ENCODE measurements at places on chromosomes 13 and 19. TPM values are rescaled to one million over a fixed set of nuclear protein-coding genes. Genes with fewer than 3 reads are reported as not detected.

DNA sequence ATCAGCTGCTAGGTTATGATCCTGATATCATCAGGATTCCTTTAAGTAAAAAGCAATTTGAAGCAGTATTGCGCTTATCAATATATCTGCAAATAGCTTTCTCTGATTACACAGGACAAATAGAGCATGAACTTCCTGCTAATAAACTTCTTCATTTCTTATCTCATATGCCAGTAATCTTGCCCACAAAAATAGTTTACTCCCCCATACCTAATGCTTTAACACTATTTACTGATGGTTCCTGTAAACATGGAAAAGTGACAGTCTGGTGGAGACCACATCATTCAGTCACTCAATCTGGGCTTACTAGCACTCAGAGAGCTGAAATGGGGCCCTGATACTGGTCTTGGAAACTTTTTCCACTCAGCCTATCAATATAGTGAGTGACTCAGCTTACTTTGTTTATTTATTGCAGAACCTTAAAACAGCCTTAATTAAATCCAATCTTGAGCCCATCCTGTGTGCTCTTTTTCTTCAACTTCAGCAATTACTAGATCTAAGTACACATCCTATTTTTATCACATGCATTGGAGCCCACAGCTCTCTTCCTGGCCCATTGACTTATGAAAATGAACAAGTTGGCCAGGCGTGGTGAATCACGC lies 1464.3 kb downstream of the UQCRFS1 start:
- DNase-seq: no peak

- no peak for DNase-seq
These were observed 742.2 kb upstream of the SLITRK6 start for GRCh38 chr13:86541461-86541860.

GRCh38 chr13:107203146-107203847 lies 635.4 kb upstream of the ARGLU1 start:
- DNase-seq: no peak

DNA sequence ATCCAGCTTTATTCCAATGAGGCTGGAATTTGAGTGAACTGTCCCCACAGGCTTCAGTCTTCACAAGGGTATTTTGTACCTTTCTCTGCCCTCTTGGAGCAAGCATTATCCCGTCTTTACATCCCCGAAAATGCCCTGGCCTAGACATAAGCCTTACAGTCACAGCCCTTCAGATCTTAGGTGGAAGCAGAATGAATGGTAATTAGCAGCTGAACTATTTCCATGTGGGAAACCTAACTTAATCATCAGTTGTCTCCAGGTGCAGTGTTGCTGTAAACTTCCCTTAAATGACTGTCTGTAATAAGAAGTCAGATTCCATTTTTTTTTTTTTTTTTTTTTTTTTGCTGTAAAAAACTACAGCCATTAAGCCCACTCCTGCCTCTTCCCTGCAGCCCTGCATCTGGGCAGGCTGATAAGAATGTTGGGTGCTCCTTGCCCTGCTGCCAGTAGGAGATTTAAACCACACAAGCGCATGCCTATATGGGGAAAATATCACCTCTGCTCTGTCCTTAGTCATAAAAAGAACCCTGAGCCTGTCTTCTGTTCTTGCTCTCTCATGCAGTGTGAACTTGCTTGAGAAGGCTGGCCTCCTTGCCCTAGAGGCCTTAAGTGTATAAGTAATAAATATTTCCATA lies 426.8 kb upstream of the SLITRK5 start:
- no peak for DNase-seq

DNA sequence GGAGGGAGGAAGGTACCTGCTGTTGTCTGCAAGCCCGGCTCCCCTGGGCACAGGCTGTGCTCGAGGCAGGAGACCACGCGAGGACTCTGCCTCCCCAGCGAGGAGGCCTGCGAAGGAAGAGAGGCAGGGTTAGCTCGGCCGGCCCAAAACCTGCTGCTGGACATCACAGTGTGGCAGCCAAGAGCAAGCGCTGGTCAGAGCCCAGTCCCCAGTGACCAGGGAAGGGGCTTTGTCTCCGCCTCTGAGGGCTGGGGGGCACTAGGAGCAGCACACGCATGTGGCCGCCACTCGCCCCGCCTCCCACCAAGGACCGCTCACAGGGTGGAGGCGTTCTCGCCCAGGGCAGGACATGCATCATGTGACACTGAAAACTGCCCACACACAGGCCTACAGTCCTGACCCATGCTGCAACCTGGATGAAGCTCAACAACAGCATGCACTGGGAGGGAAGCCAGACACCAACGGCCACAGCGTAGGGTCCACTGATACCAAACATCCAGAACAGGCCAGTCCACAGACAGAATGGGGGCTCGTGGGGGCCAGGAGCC lies 8.5 kb downstream of the MIER2 start:
- DNase-seq: no peak

DNA sequence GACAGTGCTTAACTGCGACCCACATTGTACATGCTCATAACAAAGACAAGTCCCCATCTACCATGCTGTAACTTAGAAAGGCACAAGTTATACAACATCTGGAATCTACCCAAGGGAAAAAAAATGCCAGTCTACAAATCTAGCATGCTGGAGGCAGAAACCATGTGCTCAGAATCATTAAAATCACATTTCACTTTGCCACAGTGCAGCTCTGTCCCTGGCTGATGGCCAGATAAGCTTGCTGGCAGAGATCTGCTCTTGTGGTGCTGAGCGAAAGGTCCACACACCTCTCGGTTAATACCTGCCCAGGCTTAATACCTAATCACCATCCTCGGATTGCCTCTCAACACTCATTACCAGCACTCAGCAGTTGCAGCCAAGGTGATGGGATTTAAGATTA lies 74.1 kb upstream of the UQCRFS1 start:
- no peak for DNase-seq

DNA sequence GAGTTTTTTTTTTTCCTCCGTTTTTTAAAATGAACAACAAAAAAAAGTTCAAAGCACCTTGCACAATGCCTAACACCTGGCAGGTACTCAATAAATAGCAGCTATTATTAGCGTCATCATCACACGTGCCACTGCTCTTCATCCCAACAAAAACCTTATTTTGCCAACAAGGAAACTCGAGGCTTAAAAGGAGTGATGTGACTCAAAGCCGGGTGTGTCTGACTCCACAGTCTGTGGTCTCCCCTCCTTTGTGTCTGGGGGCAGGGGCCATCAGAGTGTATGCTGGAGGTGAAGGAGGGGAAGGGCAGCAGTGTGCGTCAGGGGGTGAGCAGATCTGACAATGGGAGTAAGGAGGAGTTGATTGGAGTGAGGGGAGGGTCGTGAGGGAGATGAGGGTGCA lies 34.1 kb upstream of the POU2F2 start:
- no peak for DNase-seq

DNA sequence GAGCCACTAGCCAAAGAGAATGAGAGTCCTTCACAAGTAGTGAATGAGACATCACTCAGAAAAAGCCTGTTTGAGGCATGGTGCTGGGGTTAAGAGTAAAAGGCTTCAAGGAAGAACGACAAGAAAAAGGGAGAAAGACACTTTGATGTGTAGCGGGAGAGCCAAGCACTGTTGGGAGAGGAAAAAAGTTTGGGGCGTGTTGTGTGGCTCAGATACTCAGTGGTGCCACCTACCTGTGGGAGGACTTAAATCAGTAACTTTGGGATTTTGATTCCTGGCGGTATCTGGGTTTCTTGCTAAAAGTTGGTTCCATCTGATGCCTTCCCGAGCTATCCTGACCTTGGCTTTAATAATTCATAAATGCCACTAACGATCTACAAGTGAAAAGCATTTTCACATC lies 12.3 kb downstream of the ELSPBP1 start:
- DNase-seq: peak; percentile 4

DNA sequence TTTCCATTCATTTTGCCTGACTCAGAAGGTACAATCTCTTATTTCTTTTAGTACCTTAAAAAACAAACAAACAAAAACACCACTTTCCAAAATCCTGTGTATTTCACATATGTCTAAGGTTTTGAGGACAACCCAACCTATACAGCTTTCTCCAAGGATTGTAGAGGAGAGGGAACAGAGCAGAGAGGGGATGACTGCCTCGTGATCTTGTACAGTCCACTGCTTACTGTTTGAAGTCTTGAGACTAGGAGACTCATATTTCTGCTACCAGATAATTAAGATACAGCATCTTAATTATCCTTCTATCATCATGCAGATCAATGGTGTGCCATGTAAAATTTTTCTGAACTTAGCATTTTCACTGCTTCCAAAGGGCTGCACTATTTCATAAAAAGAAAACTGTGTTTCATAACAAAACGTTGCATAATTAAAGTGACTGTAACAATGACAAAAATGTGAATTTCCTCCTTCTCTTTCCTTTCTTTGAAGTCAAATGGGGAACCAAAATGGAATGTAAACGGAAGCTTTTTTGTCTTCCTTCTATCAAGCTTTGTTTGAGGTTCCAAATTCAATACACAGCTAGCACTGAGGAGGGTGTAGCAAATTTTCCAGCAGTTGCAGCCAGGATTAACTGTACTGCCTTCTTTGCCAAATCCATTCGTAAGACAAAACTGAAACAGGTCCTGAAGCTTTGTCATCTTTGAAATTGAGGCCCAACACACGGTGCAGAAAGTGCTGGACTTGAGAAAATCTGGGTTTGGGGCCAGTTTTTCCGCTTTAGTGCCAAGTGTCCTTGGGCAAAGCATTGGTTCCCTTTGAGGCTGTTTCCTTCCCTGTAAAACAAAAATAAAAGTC lies 34.9 kb upstream of the RCBTB2 start:
- DNase-seq: no peak

DNA sequence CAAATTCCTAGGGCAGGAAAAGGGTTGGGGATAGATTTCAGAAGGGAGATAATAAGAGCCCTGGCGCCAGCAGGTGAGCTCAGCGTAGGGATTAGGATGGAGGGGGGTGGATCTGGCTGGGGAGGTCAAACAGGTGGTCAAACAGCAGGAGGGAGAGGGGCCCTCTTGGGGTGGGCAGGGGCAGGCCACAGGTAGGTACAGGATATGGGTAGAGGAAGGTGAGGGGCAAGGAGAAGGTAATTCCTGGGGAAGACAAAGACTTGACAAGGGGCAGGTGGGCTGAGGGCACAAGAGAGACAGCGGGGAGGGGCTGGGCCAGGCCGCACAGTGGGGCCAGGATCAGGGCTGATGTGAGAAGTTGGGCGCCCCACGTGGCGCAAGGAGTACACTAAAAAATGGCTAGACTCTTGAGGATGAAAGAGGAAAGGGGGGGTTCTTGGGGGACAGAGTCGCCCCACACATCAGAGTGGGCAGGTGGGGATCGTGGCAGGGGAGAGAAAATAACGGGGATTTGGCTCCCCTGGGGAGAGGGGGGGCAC lies 713 bp downstream of the KRI1 start:
- DNase-seq: peak; percentile 69

DNA sequence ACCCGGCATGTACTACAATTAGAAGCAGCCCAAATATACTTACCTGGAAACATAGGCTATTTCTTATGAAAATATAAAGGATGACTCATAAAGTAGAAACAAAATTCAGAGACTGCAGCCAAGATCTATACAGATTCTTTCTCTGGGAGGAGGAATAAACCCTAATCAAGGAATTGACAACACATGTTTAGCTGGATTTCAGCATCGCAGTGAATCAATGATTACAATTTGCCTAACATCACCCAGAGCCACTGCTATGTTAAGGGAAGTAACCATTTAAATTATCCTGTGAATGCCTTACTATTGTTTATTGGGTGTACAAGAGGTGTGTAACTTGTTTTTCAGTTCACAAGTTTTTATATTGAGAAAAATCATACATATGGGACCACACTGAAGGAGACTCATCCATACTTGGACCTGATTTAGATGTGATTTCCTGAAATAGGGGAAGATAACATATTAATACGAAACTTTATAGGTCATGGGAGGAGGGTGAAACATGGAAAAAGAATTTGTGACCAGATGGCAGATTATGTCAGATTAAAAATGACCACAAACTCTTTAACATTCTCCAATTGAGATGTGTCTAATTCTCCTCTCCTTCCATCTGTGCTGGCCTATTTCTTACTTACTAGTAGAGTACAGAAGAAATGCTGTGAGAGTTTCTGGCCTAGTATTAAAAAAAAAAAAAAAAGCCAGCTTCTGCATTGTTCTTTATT lies 1168.4 kb downstream of the SLITRK1 start:
- no peak for DNase-seq

GRCh38 chr13:99565478-99566124 lies 64.3 kb downstream of the TM9SF2 start:
- no peak for DNase-seq

GPALPP1 gene
- 29.1 TPM for total RNA-seq

OR4F17 gene
- total RNA-seq: not detected

IGLON5 gene
- total RNA-seq: 0.18 TPM

ZNF442 gene
- 1.7 TPM for total RNA-seq

SHISA7 gene
- total RNA-seq: not detected

PRR20D gene
- total RNA-seq: not detected

ZNF177 gene
- 0.74 TPM for total RNA-seq

Measured in activated naive CD8-positive, alpha-beta T cell treated with anti-CD3 and anti-CD28 coated beads for 36 hours (primary cell).